ENCODE measurements at places on chromosomes 5 and 9.

DNA sequence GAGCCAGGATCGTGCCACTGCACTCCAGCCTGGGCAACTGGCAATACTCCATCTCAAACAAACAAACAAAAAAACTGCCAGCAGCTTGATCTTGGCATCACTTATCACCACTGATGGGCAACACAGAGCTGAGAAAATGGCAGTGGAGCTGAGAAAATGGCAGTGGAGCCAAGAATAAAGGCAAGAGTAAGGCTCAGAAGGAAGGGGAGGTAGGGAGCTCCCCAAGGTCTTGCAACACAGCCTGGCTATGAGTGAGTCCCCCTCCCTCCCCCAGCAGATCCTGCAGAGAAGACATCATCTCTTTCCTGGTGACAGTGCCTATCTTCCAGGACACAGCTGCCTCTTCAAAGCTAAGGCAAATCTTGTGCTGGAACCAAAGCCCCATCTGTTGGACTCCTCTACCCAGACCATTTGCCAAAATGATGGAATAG, 70.3 kb downstream of the UGCG start:
- no peak for DNase-seq

- no peak for DNase-seq
These were observed 273.4 kb upstream of the ISL1 start for GRCh38 chr5:51109786-51110410.

DNA sequence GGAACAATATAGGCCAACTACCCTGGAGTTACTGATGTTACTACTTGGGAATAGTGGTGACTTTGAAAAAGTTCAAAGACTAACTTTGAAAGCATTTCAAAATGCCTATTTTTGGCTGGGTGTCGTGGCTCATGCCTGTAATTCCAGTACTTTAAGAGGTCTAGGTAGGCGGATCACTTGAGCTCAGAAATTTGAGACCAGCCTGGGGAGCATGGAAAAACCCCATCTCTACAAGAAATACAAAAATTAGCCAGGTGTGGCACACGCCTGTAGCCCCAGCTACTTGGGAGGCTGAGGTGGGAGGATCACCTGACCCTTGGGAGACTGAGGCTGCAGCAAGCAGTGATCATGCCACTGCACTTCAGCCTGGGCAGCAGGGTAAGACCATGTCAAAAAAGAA, 105.3 kb downstream of the ARRDC3 start:
- DNase-seq, result no peak

- DNase-seq, result peak; percentile 68
These were observed 23.9 kb upstream of the MAPK9 start for GRCh38 chr5:180315762-180316212.

- DNase-seq, result no peak
These were observed at the start of gene SH3TC2 for GRCh38 chr5:149063017-149063687. Gene SH3TC2, minus strand, starts transcription at chr5:149063062. Its CDS starts 40 bp downstream, at chr5:149063022.

DNA sequence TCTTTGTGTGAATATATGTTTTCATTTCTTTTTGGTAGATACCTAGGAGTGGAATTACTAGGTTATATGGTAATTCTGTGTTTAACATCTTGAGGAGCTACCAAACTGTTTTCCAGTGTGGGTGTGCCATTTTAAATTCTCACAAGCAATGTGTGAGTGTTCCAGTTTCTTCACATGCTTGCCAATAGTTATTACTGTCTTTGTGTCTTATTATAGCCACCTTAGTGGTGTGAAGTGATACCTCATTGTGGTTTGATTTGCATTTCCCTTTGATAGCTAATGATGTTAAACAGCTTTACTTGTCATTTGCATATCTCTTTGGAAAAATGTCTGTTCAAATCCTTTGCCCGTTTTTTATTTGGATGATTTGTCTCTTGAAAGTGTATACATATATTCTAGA, 513.0 kb downstream of the TMEM38B start:
- DNase-seq, result no peak

All from stimulated activated CD8-positive, alpha-beta memory T cell treated with anti-CD3 and anti-CD28 coated beads, Interleukin-12 subunit alpha, Interleukin-12 subunit beta, amount 100 ng/mL, for 1 hour (primary cell).